ENCODE measurements at places on chromosomes 1 and 21. TPM values are rescaled to one million over a fixed set of nuclear protein-coding genes. Genes with fewer than 3 reads are reported as not detected.

PHLDA3 gene
- total RNA-seq, result 141 TPM

SLC26A9 gene
- total RNA-seq, result not detected

LHX4 gene
- under 0.01 TPM for total RNA-seq

- H3K36me3 ChIP-seq, result no peaks in the 10 kb centered on the region
- H3K4me3 ChIP-seq, result peak overlapping the region; percentile 56
- peaks cover 5% of the 10 kb centered on the region for H3K27me3 ChIP-seq
- DNase-seq, result no peak
These were observed 1.3 kb downstream of the JAM2 start for GRCh38 chr21:25640202-25640942.

DNA sequence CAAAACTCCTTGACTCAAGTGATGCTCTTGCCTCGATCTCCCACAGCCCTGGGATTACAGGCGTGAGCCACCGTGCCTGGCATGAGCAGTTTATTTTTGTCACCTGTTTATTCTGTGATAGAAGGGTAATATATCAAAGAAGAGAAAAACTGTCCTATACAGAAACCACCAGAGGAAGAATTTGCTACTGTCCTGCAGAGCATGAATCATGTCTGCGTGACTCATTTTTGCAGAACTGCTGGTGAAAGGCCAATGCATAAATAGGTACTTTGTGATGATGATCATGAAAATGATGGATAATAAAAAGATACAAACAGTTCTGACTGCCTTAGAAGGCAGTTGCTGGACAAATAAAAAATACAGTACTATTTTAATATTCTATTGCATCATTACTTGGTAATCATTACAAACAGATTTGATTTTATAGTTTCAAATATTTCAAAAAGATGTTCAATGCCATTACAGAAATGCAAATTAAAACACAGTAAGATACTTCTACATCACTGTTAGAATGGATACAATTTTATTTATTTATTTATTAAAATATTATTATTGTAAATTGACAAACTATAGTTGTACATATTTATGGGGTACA is 26.5 kb downstream of the RIPPLY3 start:
- H3K4me1 ChIP-seq, result no peaks in the 10 kb centered on the region
- H3K4me3 ChIP-seq, result no peak overlapping the region
- H3K27me3 ChIP-seq, result peaks cover 2% of the 10 kb centered on the region
- no peaks in the 10 kb centered on the region for H3K36me3 ChIP-seq
- DNase-seq, result peak; percentile 60
- no peak overlapping the region for H3K27ac ChIP-seq

DNA sequence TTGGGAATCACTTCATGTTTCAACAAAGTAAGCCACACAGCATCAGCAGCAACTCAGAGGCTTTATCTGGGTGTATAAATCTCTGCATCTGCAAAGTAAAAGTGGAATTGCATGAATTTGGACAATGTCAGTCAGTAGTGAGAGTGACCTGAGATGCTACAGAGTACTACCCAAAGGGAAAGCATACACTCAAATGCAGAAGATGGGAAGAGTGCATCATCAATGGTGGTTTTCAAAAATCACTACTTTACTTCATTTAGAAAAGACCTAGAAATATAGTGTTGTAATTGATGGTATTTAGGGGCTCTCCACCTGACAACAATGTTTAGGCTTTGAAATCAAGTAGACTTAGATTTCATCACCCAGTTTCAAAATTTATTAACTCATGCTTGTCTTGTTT is 24.5 kb upstream of the PKN2 start:
- H3K27ac ChIP-seq, result no peak overlapping the region
- no peak overlapping the region for H3K4me3 ChIP-seq
- H3K4me1 ChIP-seq, result no peaks in the 10 kb centered on the region

GRCh38 chr1:176193023-176193422 is 14.1 kb downstream of the COP1 start:
- no peak overlapping the region for H3K27ac ChIP-seq
- H3K4me1 ChIP-seq, result no peaks in the 10 kb centered on the region
- no peaks in the 10 kb centered on the region for H3K27me3 ChIP-seq
- no peak overlapping the region for H3K4me3 ChIP-seq
- no peaks in the 10 kb centered on the region for H3K36me3 ChIP-seq

GRCh38 chr1:220556641-220557040 is 28.7 kb downstream of the MARK1 start:
- no peak overlapping the region for H3K4me3 ChIP-seq
- no peaks in the 10 kb centered on the region for H3K27me3 ChIP-seq
- no peaks in the 10 kb centered on the region for H3K36me3 ChIP-seq
- no peaks in the 10 kb centered on the region for H3K4me1 ChIP-seq
